MCF 10A (cell line): ENCODE measurements at places on chromosomes 5 and 9. TPM values are rescaled to one million over a fixed set of nuclear protein-coding genes. Genes with fewer than 3 reads are reported as not detected.

PCDHA5 gene
- total RNA-seq: 0.12 and 0.22 TPM in 2 replicates

PCDHGA9 gene
- 0.89 and 1.3 TPM in 2 replicates for total RNA-seq

DNA sequence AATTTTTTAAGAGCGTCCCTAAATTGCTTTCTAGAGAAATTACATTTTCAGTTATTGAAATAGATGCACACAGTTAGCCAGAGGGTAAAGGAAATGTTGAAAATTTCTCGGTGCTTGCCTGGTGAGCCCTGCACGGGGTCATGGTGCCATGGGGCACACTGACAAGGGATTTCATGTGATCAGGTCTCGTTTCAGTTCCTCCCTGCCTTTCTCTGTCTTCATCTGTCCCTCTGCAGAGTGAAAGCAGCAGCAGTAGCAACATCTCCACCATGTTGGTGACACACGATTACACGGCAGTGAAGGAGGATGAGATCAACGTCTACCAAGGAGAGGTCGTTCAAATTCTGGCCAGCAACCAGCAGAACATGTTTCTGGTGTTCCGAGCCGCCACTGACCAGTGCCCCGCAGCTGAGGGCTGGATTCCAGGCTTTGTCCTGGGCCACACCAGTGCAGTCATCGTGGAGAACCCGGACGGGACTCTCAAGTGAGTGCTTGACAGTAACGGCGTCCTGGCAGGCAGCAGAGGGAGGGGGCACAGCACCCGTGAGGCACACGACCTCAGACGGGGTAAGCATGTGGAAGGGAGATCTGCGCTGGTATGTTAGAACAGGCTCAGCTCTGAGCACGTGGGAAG lies 89.1 kb upstream of the OTULINL start:
- no peak for DNase-seq

GRCh38 chr9:111438541-111439235 lies 45.5 kb downstream of the ECPAS start:
- peak; percentile 9 for DNase-seq

DNA sequence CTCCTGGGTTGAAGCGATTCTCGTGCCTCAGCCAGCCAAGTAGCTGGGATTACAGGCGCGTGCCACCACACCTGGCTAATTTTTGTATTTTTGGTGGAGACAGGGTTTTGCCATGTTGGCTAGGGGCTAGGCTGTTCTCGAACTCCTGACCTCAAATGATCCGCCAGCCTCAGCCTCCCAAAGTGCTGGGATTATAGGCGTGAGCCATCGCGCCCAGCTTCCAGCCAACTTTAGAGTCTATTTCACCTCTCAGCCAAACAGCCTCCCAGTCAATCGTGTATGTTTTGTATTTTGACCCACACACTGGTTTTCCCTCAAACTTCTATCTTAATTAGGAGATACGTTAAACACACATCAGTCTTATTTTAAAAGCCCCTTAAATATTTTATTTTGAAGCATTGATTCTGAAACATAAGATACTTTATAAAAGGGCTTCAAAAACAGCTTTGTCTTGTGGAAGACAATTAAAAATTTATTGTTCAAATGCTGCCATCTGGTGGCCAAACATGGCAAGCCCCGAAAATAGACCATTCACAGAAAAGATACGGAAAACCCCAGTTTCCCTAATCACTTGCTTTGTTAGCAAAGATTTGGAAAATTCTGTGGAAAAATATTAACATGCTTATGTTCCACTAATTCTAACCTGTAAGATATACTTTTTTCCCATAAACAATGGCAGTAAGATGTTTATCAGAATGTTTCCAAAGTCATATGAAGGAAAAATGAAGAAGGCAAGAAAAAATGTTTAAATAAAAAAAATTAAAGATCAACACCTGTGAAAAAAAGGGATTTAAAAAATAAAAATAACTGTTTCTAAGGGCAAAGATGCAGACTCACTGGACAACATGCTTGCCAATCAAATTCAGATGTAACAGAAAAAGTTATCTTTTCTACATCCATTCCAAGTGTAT lies 33.1 kb downstream of the APTX start:
- DNase-seq: peak; percentile 59

GRCh38 chr9:84722388-84722989 lies 53.0 kb downstream of the NTRK2 start:
- DNase-seq: no peak

GRCh38 chr9:93531374-93531773 lies 45.0 kb upstream of the PHF2 start:
- DNase-seq: peak; percentile 23

- DNase-seq: no peak
Observed at GRCh38 chr5:157477814-157478494, 17.9 kb downstream of the NIPAL4 start.

DNA sequence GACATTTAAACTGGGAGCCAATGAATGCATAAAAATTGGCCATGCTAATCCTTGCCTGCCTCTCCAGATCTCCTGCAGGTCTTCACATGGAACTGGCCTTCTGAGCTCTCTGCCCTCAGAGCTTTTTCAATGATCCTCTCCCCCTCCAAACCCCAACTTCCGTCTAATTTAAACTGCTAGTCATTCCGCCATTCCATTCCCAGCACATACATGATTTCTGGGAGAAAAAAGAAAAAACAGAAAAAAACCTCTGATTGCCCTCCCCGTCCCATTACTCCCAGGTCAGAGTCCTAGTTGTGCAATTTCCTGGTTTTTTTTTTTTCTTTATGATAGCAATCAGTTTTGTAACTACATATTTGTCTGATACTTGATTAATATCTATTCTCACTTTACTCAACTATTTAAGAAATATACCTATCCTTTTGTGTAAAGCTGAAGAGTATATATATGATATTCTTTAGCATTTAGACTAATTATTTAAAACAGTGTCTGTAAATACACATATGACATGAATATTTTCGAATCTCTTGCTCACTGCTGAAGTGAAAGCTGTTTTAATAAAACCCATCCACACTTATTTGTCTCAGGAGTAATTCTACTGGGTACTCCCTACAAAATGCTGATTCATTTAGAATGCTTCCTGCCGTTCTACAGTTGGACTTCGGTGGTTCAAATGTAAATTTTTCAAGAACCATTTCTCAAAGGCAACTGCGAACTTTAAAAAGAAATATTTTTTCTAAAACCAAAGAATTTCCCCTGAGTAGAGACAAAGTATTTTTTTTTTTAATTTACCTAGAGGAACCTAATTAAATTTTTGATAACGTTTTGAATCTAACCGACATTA lies 1.6 kb downstream of the HINT1 start:
- peak; percentile 39 for DNase-seq

DNA sequence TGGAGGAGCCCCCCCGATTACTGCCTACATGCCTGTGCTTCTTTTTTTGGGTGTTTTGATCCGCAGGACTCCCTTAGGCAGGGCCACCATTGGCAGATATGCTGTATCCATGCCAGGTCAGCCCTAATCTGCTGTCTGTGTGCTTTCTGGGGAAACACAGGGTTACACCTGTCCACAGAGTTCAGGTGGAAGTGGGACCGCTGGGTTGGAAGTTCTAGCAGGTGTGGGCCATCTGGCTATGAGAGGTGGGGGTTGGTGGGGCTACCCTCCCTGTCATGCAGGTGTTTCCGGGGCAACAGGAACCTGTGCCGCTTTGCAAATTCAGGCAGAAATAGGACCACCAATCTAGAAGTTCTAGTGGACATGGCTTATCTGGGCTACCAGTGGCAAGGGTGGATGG lies 17.0 kb downstream of the IFNE start:
- DNase-seq: no peak

DNA sequence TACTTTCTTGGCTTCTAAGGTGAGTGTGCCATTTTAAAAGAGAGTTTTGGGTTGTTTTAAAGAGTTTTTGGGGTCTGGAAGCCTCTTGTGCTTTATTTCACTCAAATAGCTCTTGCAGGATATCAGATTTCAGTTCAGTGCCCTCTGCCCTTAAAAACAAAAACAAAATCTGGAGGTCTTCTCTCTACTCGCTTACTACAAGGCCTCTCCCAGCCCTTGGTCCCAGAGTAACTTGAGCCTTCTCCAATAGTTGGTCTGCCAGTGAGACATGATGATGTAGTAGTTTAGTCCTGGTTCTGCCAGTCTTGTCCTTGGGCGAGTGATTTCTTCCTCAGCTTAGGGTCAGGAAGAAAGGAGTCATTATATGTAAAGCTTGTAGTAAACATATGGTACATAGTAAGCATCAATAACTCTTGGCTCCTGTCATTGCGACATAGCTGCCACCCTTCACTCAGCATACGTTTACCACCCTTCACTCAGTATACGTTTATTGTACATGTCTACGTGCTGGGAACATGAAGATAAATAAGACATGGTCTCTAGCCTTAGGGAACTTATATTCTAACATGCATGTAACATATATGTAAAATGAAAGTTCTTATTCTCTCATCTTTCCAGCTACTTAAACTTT lies 147.6 kb downstream of the MAN2A1 start:
- no peak for DNase-seq

DNA sequence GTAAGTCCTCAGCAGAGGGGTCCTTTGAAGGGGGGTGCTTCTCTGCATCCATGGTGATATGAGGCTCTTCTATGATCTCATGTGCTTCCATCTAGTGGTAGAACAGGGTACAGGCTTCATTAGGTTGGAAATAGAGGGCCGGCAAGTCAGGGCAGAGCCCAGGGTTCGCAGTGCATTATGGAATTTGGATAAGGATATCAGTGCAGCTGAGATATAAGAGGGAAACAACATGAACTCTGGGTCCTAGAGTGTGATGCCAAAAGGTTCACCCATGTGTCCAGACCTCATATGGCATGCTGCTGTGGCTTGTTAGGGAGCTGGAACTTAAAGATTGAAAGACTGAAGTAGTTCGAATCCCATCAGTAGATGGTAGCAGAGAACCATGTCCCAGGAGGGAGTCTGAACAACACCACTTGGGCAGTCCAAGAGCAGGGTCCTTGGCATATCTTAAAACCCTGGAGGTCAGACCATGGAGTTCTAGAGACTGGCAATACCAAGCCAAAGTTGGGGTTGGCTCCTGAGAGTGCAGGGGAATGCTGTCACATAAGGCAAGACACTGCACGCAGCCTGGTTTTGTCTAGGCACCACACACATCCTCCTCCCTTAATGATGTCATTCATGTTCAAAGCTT lies 2.3 kb downstream of the FAM221B start:
- DNase-seq: peak; percentile 73

DNA sequence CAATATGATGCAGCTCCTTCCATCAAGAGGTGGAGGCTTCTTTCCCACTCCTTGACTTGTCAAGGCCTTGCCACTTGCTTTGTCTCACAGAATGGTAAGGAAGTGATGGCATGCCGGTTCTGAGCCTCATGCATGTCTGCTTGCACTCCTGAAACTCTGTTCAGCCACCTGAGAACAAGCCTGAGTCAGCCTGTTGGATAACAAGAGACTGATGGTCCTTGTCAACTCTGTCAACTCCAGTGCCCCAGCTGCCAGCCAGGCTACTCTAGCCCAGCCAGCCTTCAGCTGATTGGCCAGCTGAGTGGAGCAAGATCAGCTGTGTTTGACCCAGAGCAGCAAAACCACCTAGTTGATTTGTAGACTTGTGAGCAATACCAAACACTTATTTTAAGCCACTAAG lies 4.4 kb upstream of the TENT4A start:
- DNase-seq: no peak

- DNase-seq: no peak
Observed at GRCh38 chr5:78449103-78449502, 88.7 kb downstream of the SCAMP1 start.
